Stimulated activated CD8-positive, alpha-beta memory T cell treated with anti-CD3 and anti-CD28 coated beads, Interleukin-4, amount 100 ng/mL, for 1 hour (primary cell): ENCODE measurements at places on chromosomes 2 and 18.

GRCh38 chr2:144479138-144479537, 40.8 kb downstream of the ZEB2 start:
- DNase-seq = no peak

DNA sequence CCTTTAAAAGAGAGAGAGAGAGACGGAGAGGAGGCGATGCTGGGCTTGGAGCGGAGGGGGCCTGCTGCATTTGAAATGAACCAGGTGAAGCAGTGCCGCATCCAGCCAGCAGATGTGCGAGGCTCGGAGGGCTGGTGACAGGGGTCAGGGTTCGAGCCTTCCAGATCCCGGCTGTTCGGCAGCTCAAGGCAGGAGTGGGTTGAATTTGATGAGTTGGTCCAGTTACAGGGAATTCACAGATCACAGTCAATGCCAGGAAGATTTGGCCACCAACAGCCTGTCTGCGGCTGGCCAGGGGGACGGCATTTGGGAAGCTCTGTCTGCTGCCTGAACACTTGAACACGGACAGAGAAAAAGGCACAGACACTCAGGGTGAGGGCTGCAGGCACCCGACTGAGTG, 48.6 kb downstream of the PTGR3 start:
- no peak for DNase-seq

GRCh38 chr2:113734185-113734584, 22.3 kb downstream of the SLC35F5 start:
- no peak for DNase-seq

GRCh38 chr18:11607906-11608305, 1.5 kb upstream of the SLC35G4 start:
- no peak for DNase-seq

DNA sequence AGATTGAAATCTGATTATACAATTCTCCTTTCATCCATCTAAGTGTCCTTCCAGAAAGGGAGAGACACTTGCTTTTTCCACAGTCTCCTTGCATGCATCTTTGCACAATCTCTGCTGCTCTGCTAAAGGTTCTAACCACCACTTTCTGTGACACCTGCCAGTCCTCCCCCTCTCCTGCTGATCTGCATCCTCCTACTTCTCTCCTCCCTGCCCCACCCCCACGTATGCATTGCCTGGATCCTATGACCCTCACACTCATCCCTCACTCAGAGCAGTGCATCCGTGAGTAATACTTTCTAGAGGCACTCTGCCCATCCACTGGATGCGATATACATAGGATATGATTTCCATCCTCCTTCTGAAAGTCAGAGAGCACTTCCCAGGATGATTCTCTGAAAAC, 27.7 kb upstream of the TRAPPC8 start:
- DNase-seq = no peak

DNA sequence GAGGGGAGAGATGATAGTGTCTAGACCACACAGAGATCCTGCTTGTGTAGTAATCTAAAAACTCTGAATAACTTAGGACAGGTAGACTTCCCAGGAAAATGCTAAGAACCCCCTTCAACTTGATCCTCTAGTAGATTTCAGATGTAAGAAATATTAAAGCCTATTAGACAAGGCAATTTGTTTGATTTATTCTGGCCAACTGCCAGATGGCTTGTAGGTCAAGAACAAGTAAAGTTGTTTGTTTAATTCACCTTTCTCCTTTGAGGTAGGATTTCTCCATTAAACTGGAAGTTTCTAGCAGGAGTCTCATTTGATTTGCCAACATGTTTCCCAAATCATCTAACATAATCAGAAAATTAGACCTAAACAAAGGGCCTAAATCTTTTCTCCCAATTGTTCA, 48.6 kb downstream of the SH3RF3 start:
- DNase-seq = no peak

GRCh38 chr2:198817536-198817935, 640.2 kb downstream of the SATB2 start:
- no peak for DNase-seq

GRCh38 chr2:131125195-131125757, 20.1 kb downstream of the PLEKHB2 start:
- DNase-seq = no peak

DNA sequence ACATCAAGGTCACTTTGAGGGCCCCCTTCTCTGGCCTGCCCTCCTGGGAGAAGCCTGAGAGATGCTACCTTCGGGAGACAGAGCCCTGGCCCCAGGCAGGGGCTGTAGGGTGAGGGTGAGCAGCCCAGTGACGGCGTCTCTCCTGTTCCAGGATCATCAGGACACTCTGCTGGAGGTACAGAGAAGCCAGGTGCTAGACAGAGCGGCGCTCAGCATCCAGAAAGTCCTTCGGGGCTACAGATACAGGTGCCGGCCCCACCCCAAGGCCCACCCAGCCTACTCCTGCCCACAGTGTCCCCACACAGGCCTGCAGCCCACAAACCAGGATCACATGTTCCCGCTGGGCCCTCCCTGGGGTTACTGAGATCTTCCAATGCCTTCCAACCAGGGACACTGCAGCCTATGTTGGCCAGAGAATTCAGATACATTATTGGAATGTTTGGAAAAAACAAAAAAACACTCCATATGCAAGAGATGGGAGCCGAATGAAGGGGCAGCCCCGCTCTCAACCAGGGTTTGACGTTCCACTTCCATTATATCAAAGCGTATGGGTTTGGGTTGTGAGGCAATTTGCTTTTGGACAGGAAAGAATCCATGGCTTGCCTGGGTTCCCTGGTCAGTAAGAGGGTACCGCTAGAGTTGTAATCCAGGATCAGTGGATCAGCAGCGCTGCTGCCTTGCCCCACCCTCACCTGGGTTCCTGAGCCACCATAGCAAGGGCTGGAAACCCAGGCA, 49.5 kb upstream of the GPR17 start:
- DNase-seq = no peak

GRCh38 chr2:240985881-240986786, 12.3 kb upstream of the SNED1 start:
- DNase-seq = no peak

GRCh38 chr18:39862341-39862740, 2092.7 kb upstream of the PIK3C3 start:
- no peak for DNase-seq

DNA sequence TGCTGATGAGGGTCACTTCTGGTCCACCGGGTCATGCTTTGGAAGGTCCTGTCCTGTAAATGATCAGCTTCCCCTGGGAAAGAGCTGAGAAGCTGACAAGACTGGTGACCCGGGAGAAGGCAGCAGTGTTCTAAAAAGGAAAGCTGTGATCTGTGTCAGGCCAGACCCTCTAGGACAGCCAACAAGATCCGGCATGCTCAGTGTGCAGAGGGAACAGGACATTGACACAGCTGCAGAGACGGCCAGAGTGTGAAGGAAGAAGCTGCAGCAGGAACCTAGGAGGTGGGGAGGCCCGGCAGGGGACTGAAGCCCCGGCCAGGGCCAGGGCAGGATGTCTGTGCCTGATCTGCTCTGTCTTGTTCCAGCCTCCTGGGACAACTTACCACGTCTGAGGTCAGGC, 372.7 kb upstream of the ID2 start:
- no peak for DNase-seq

DNA sequence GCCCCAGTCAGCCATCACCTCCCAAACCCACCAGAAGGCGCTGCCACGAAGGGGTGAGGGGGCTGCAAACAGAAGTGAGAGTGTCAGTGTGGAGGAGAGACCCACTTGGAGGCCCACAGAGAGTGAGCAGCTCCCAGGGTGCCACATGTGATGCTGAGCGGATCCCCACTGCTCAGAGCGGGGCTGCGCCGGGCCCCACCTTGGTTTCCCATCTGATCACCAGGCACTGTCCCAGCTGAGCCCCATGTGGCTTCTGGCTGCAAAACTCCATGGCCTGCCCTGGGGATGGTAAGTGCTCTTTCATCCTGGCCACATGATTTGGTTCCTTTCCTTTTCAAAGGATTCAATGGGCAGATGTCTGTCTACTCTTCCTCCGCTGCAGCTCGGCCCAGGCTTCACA, 23.8 kb downstream of the SNORC start:
- no peak for DNase-seq

DNA sequence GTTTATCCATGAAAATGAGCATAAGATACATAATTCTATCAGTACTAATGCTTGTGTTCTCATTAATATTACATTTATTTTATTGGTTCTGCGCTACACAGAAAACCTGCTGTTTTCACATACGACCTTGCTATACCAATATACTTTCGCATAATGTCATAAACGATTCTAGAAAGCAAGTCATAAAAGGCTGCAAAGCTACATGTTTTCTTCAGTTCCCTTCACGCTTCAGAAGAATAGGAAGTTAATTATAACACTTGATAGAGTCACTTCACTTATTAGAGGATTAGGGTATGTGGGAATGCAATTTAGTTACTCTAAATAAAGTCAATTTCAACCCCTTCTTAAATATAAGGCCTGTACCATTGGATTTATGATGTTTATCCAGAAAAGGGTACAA, 29.0 kb downstream of the PSME4 start:
- DNase-seq = no peak

DNA sequence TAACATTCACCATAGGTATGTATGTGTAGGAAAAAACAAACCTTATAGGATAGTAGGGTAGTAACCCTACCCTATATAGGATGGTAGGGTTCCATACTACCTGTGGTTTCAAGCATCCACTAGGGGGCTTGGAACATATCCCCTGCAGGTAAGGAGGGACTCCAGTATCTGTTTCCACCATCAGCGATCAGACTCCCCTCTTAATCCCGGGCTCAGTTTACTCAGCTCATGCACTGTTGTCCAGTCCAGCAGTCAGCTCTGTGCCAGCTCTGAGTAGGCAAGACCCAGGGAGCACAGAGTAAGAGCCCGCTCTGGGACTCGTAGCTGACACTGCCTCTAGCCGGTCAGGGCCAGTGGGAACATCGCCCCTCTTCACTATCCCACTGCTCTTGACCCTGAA, 61.7 kb downstream of the MEX3C start:
- no peak for DNase-seq

DNA sequence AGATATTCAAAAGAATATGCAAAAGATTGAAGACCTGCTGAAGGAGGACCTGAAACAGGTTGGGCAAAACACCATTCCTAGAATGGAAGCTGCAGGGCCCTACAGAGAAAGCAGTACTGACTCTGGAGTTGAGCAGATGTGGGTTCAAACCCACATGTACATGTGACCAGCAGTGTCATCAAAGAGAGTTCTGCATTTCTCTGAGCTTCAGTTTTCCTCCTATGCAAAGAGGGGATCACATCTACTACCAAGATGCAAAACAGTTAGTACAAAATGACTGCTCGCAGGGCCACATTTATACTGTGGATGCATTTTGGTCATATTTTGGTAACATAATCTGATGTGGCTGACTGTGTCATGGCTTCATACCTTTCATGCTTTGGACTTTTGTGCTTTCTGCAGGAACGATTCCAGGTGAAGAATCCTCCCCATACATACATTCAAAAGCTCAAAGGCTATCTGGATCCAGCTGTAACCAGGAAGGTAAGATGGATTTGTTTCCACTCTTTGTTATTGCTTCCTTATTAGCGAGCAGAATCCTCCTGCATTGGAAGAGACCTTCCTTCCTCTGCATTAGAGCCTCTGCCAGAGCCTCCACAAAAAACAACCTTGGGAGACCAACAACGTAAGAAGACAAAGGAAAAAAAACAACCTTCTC, 174.8 kb downstream of the PRPF40A start:
- no peak for DNase-seq

DNA sequence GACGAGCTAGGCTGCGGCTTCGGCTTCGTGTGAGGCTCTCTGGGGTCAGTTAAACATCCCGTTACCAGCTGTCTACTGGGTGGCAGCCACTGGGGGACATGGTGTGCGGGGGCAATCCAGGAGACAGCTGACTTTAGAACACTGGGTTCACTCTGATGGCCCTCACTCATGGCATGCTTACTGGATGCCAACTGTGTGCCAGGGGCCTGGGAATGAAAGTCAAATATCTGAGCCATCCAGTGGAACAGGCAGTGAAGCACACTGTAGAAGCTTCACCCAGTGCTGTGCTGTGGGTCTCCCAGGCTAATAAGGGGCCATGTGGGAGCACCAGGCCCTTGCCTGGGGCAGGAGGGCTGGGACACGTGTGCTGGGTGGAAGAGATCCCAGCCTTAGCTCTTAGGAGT, 48.3 kb downstream of the GLI2 start:
- no peak for DNase-seq

GRCh38 chr18:79604913-79605880, 74.4 kb upstream of the CTDP1 start:
- no peak for DNase-seq

- DNase-seq = no peak
These were observed 41.6 kb downstream of the LPIN1 start for GRCh38 chr2:11787991-11788390.

DNA sequence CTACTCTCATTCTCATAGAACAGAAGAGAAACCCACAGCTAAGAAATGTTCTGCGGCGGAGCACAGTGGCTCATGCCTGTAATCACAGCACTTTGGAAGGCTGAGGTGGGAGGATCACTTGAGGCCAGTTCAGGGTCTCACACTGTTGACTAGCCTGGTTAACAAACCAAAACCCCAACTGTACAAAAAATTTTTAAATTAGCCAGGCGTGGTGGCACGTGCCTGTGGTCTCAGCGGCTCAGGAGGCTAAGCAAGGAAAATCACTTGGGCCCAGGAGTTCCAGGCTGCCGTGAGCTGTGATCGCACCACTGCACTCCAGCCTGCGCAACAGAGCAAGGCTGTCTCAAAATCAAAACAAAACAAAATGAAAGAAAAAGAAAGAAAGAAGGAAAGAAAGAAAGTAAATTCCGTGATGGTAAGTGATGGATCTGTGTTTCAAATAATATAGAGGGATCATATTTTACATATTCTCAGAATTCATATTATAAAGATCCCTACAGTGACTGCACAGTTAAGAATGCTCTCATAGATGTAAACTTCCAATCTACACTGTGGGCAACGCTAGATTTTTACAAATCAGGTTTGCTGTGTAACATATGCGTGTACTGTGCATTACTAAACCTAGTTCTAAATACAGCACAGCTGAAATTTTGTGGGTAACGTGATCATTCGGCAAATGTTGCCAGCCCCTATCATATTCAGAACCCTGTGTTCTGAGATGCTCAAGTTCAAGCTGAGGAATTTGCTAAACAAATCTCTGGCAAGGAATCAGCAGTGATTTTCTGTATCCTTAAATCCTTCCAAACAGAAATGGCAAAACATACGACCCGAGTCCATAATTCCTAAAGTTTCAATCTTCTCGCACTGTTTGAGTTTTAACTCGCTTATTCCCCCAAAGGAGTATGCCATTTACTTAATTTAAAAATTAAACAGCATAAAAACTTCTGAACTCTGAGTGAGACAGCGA, 1.2 kb upstream of the RAB12 start:
- DNase-seq = no peak

GRCh38 chr18:75183524-75183923, 25.4 kb downstream of the PTGR3 start:
- no peak for DNase-seq

- no peak for DNase-seq
These were observed 721 bp downstream of the METTL5 start for GRCh38 chr2:169823996-169824372.

DNA sequence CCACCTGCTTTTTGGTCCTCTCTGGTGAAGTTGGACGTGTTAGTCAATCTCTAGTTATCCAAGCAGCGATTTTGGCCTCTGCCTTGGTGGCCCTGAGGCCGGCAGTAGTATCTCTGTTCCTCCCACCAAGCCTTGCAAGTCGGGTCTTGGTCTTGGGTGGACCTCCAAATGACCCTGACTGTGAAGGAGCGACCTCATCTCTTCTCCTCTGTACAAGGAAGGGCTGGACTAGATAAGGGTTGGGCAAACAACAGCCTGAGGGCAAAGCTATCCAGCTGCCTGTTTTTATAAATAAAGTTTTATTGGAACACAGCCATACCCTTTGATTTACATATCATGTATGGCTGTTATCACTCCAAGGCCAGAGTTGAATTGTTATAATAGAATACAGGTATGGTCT, 74.6 kb upstream of the FOSL2 start:
- no peak for DNase-seq

GRCh38 chr18:475202-476031, 25.1 kb downstream of the COLEC12 start:
- DNase-seq = no peak
